AG04449 (cell line): ENCODE measurements at places on chromosomes 12 and 14.

DNA sequence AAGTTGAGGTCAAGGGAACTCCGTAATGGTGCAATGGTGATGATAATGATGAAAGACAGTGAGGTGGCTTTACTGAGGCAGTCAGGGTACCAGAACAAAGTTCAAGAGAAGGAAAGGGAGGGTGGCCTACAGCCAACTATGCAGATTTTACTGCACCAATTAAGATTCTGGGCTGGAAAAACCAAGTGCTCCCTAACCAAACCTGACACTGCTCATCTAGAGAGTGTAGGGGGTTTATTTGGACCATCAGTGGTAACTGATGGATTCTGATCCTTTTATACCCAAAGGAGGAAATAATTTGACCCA, 387 bp downstream of the LRRC9 start:
- no peak for DNase-seq

DNA sequence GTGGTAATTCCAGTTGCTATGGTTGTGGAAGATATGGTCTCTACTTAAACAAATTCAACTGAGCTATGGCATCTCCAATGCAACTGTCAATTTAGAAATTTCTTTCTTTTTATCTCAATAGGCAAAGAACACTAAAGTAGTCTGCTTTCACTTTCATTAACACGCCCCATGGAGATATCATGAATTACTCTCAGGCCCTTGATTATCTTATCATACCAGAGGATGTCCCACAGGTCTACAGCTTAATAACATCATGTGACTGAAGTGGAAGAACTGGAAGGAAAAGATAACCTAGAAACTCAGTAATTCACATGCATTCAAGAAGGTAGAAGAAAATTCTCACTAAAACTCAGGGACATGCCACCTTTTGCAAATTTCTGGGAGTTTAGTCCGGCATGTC, 114.3 kb downstream of the FLRT2 start:
- DNase-seq: no peak

DNA sequence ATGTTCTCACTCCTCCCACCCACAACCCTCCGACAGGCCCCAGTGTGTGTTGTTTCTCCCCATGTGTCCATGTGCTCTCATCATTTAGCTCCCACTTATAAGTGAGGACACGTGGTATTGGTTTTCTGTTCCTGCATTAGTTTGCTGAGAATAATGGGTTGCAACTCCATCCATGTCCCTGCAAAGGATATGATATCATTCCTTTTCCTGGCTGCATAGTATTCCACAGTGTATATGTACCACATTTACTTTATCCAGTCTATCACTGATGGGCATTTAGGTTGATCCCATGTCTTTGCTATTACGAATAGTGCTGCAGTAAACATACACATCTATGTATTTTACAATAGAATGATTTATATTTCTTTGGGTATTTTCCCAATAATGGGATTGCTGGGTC, 77.5 kb downstream of the SLCO1A2 start:
- no peak for DNase-seq

GRCh38 chr14:92677087-92677668, 71.2 kb downstream of the LGMN start:
- no peak for DNase-seq

DNA sequence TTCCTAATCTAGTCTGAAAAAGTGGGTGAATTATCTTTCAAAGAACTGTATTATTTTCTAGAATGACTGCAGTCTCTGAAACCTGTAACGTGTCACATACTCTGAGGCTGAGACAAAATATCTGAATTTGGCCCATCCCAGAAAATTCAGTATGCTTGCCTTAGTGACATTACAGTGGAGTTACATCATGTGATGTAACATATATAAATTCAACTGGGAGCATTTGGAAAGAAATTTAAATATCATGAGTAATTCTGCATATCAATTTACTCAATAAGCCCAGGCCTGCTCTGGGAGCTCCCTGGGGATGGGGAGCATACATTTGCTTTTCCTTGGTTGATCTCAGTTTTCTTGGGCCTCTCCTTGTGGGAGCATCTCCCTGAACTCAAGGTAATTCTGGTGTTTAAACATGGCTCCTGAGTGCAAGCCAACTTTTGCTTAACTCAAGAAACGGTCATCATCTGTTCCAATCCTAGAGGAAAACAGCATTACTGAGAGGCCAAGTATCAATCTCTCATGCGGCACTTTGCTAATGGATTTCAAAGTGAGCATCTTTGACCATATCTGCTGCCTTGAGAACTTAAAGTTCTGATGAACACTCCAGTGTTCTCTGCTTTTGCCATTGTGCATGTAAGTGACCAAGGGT, 54.4 kb downstream of the AKAP6 start:
- DNase-seq: no peak

DNA sequence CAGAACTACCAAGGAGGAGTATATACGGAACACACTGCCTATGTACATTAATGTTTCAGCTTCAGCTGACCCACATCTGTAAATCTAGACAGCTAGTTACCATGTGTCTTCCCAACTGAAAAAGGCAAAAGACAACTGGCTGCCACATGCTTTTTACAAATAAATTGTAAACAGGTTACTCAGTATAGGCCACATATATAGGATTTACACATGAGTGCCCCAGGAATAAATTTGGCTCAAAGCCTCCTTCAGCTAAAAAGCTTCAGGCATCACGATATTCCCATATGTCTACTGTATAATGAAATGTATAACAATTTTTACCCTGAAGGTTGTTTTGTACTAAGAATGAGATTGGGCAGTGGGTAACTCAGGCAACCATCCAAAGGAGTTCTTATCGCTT, 175.9 kb upstream of the BMP4 start:
- DNase-seq: no peak

- DNase-seq: no peak
Observed at GRCh38 chr12:58433959-58434358, 486.3 kb downstream of the LRIG3 start.

- DNase-seq: no peak
Observed at GRCh38 chr12:22529281-22530060, 14.9 kb downstream of the C2CD5 start.

DNA sequence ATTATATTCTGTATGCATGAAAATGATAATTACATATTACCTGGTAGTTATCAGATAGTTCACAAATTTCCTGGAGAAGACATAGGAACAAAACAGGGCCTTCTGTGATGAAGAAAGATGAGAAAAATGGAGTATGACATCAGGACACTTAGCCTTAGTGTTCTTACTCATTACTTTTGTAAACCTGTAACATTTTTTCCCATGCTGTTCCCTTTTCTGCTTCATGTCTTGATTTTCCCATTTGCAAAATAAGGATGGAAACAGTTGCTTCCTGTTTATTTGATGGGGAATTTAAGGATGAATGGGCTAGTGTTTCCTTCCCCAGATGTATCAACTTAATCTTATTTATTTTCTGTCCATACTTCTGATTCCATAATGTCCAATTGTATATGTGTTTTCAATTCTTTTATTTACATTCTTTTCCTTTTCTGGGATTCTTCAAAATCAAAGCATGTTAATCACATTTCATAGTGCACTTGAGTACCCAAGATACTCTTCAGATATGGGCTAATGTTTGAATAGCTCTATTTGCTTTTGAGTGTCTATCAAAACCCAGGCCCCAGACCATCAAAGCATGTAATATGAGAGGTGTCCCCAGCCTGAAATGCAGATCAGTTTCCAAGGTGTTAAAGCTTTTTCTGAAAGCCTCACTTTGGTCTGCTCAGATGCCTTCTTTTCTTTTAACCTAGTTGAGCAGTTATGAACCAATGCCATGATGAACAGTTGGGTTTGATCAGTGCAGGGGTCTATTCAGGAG, 260.5 kb downstream of the RAD51B start:
- no peak for DNase-seq

- DNase-seq: no peak
Observed at GRCh38 chr14:101475456-101476257, 85.6 kb upstream of the DIO3 start.

DNA sequence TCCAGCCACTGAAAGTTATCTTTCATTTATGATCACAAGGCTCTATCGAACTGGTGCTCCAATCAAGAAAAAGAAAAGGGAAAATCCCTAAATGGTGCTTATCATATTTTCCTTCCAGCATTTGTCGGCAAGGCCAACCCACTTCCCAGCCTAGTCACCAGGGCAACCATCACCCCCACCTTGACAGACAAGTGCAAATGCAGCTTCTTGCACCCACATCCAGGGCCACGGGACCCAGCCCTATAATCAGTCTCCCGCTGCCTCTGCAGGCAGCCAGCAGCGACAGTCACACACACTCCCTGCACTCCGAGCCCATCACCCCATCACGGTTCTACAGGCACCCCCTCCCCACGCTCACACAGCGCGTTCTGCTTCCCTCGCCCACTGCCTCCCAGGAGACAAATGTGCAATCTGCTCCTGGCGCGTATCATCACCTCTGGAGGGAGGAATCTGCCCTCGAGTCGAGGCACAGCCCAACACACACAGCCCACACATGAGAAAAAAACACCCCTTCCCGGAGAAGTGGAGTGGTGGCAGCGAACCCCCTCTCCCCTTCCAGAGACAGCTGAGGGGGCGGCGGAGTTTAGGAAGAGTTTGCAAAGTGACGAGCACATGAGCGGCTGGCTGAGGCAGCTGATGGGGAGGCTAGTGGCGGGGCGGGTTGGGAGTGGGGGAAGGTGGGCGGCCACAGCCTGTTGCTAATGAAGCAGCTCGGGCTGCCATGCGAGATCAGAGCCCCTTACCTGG, 9.3 kb upstream of the PPP4R4 start:
- no peak for DNase-seq

- no peak for DNase-seq
Observed at GRCh38 chr12:12896260-12896659, 4.9 kb downstream of the GPRC5A start.

- DNase-seq: no peak
Observed at GRCh38 chr12:5927732-5928516, 17.1 kb downstream of the ANO2 start.

- DNase-seq: no peak
Observed at GRCh38 chr12:113720629-113721028, 245.5 kb downstream of the RBM19 start.

GRCh38 chr14:74437496-74438053, 11.6 kb upstream of the SYNDIG1L start:
- DNase-seq: no peak

DNA sequence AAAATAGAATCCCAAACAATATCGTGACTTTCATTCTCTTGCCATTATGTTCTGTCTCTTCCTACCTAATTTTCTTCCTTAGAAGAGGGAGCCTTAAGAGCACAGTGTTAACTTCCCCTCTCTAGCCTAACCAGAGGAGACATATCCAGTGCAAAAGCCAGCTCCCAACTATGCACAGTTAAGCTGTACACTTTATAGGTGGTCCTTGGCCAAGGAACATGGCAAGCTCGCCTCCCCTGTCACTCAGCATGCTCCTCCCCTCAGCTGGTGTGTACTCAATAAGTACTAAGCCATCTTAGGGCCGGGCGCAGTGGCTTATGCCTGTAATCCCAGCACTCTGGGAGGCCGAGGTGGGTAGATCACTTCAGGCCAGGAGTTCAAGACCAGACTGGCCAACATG, 255.1 kb upstream of the TMPO start:
- DNase-seq: no peak

DNA sequence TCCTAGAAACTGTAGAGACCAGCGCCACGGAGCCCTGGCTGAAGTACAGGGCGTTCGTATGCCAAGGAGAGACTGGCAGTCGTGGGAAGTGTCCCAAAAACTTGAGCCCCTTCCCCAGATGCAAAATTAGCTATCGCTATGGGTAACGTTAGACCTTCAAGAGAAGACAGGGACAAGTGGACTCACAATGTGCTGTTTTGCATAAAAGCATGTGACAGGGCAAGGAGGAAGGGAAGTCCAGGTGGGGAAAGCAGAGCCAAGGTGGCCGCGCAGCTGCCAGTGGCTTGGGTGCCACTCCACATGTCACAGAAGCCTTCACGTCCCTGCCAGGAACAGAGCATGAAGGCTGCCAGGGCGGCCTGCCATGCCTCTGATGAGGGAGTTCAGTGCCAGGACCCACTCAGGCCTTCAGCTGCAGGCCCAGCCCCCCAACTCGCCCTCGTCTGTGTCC, 61.2 kb upstream of the DYNC1H1 start:
- no peak for DNase-seq

- no peak for DNase-seq
Observed at GRCh38 chr12:94587266-94588241, 62.8 kb downstream of the TMCC3 start.

- no peak for DNase-seq
Observed at GRCh38 chr14:64388533-64389285, 556 bp downstream of the MTHFD1 start.

GRCh38 chr12:47990351-47991105, 13.7 kb downstream of the COL2A1 start:
- no peak for DNase-seq

- DNase-seq: no peak
Observed at GRCh38 chr14:106287506-106287905, 761.1 kb downstream of the TMEM121 start.

DNA sequence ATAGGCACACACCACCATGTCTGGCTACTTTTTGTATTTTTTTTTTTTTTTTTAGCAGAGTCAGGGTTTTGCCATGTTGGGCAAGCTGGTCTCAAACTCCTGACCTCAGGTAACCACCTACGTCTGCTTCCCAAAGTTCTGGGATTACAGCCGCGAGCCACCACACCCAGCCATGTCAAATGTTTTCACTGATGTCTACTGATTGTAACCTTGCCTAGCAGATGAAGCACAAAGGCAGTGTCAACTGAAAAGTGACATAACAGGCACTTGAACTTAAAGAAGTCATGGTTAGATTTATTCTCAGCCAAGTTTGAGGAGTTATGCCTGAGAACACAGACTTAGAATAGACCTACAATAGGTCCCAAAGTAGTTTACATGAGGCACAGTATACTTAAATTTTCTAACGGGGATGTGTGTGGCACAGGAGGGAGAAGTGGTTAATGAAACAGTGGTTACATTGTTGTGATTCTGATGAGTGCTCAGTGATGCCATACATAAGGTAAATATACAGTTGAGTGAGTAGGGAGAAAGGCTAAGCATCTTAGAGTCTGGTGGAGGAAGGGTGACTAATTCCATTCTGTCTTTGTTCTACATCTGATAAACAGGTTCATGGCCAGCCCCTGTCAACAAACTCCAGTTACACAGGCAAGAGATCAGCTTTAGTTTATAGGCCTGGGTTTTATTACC, 12.6 kb upstream of the RNASE4 start:
- DNase-seq: no peak

DNA sequence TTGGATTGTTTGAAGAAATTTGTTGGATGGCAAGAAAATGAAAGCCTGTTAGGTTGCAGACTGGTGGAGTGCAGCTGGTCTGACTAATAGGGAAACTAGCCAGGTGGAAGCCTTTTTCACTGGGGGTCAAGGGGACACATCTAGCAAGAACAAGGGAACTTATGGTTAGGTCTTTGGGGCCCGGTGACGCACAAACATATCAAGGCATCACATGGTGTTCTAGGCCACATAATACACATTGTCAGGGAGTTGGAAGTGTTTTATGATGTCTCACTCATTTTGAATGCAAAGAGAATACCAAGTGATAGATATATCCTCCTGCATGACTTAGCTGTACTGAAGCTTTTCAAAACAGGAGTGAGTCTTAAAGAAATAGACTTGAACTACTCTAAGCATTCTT, 351.2 kb downstream of the KCNH5 start:
- DNase-seq: no peak
